Fibroblast of upper back skin (primary cell): ENCODE measurements at places on chromosomes 16 and 17.

- DNase-seq: no peak
Observed at GRCh38 chr17:61511480-61512182, 59.4 kb downstream of the TBX4 start.

- DNase-seq: no peak
Observed at GRCh38 chr16:88022076-88023042, 71.1 kb downstream of the BANP start.

GRCh38 chr17:32335046-32335445, 6.9 kb downstream of the C17orf75 start:
- no peak for DNase-seq

DNA sequence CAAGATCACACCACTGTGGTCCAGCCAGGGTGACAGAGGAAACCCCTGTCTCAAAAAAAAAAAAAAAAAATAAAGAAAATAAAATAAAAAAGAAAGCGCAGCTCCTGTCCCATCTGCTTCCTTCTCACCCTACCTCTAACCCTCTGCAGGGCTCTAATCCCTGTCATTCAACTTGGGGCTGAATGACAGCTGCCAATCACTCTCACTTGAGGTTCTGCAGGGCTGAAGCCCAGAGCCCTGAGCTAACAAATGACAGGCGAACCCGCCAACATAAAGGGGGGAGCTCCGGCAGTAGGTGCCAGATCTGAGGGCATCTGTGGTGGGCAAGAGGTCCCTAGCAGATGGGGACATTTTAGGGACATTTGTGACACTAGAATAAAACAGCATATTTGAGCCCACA, 44.3 kb downstream of the ENGASE start:
- no peak for DNase-seq

GRCh38 chr16:18942061-18942460, 15.9 kb upstream of the SMG1 start:
- no peak for DNase-seq

DNA sequence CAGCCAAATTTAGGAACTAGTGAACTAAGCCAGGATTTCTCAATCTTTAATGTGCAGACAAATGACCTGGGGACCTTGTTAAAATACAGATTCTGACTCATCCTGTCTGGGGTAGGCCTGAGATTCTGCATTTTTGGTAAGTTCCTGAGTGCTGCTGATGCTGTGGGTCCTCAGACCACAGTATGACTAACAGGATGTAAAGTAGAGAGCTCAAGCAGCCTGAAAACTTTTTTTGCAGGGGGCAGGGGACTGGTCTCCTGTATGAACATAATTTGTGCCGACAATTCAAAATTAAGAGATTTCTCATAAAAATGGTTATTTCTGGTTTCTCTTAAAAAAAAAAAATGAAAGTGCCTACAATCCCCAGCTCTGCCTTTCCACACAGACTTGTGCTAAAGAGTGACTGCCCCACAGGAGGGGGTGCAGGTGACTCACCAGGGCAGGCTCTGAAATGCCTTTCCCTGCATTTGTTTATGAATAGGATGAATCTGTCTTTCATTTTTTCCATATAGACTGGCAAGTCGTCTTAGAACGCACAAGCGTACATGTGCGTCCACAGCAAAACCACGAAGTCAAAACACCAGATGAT, 271.5 kb downstream of the PHKB start:
- DNase-seq: peak; percentile 98

- no peak for DNase-seq
Observed at GRCh38 chr17:52666264-52666663, 507.8 kb upstream of the CA10 start.

DNA sequence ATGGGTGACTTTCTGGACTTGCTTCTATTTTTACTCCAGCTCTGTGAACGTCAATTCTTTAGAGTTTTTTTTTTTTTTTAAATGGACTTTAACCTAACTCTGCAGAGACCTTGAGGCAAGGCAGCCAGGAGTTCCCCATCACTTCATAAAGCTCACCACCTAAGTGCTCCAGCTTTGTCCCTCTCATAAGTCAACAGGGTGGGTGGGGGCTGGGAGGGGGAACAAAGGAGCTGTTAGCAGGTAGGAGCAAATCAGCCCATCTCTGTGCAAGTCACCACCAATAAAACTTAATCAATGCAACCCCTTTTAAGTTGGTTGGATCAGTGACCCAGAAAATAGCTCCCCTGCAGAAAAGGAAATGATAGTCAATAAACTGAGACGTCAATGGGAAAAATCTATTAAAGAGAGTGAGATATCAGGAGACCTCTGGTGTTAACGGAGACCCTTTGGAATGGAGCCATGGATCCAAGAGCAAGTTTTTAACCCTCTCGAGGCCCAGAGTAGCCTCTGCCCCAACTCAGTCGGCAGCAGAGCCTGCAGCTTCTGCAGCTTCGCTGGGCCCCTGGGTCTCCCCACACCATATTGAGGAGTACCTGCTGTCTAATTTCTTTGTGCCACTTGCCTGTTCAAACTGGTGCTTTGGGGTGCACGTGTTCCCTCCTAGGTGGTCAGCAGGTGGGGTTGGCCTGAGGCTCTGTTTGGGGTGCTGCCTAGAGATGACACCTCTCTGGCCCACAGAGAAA, 27.6 kb upstream of the ETV4 start:
- no peak for DNase-seq

GRCh38 chr16:56961386-56961785, 364 bp upstream of the CETP start:
- no peak for DNase-seq

DNA sequence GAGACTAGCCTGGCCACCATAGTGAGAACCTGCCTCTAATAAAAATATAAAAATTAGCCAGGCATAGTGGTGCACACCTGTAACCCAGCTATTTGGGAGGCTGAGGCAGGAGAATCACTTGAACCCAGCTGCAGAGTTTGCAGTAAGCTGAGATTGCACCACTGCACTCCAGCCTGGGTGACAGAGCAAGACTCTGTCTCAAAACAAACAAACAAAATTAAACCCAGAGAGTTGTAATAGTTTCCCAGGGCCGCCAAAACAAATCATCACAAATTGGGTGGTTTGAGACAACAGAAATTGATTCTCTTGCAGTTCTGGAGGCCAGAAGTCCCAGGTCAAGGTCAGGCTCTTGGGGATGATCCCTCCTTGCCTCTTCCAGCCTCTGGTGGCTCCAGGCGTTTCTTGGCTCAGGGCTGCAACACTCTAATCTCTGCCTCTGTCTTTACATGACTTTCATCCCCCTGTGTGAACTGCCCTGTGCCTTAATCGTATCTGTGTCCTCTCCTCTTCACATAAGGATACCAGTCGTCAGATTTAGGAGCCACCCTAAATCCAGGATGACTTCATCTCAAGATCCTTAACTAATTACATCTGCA, 100.3 kb upstream of the NOL11 start:
- no peak for DNase-seq

DNA sequence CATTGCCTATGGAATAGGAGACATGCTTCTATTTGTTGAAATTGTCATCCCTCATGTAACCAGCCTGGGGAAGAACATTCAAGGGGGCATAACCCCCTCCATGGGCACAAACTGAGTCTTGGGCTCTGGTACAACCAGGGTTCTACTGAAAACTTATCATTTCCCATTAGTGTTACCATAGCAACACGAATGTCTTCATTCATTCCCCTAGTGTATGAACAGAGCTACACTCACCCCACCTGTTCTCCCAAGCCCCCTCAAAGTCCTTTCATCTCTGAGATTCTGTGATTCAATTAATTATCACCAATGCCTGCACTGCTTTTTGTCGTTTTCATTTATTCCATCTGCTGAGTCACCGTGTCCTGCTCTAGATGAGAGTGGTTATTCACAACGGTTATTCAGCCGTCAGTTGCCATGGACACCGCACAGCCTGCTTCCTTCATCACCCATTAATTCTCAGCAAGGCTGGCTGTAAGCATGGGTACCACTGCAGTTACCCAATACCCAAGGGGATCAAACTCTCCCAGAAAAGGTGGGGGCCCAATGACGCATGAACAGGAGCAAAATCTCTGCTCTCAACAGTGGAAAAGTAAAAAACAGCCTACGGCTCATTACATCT, 1.6 kb upstream of the GAST start:
- DNase-seq: peak; percentile 54

DNA sequence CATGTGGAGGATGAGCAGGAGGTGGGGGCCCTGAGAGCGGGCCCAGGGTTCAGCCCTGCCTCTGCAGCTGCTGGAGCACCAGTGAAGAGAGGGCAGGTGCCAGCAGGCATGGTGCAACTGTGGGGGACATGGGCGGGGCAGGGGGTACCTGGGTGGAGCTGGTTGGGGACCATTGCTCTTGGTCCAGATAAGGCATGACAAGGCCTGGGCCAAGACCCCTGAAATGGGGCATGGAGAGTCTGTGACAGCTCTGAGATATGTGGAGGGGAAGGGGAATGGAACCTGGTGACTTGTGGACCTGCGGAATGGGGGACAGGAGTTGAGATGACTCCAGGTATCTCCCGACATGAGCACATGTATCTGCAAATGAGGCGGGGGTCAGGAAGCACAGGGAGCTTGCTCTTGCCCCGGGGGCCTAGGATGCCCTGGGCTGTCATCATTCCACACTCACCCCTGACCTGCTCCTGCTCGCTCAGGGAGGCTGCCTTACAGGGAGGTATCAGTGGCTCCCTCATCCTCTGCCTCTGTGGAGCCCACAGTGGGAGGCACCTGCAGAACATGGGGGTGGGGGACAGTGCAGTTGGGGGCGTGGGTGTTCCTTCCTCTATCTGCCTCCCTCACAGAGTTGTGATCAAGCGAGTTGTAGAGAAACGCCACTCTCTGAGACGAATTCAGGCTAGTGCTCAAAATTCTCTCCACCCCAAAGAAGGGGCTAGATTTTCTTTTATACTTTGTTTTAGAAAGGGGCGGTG, 40.2 kb downstream of the TMEM235 start:
- DNase-seq: no peak

DNA sequence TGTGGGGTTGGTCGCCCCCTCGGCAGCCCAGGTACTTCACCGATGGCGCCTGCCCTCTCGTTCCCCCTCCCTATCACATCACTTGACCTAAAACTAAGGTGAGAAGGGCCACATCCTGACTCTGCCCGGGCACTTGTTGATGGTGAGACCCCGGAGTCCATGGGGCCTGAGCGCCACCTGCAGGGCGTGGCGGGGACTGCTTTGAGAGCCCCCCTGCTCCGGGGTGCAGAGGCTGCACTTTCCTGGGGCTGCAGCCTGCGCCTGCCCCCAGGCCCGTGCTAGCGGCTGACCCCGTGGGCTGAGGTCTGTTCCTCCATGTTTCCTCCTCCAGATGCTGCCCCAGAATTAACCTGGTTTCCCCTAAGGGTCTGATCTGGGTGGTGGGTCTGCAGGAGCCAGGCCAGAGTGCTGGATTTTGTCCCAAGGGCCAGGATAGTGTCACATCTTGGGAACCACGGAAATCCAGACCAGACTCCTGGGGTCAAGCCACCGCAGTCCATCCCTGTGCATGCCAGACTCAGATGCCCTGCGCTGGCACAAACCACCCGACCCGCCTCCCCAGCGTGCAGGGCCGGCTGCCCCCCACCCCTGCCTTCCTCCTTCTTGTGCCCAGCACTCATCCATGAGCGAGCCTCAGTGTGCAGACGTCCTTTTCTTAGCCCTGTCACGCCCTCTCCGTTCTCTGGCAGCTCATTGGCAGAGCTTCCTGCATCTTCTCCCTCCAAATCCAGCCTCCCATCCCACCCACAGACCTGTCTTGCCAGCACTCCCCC, 2.7 kb downstream of the NDUFAF8 start:
- DNase-seq: peak; percentile 29

GRCh38 chr16:74901606-74902005, 83.3 kb downstream of the WDR59 start:
- DNase-seq: no peak

- DNase-seq: no peak
Observed at GRCh38 chr16:87954361-87954760, 3.1 kb downstream of the BANP start.

DNA sequence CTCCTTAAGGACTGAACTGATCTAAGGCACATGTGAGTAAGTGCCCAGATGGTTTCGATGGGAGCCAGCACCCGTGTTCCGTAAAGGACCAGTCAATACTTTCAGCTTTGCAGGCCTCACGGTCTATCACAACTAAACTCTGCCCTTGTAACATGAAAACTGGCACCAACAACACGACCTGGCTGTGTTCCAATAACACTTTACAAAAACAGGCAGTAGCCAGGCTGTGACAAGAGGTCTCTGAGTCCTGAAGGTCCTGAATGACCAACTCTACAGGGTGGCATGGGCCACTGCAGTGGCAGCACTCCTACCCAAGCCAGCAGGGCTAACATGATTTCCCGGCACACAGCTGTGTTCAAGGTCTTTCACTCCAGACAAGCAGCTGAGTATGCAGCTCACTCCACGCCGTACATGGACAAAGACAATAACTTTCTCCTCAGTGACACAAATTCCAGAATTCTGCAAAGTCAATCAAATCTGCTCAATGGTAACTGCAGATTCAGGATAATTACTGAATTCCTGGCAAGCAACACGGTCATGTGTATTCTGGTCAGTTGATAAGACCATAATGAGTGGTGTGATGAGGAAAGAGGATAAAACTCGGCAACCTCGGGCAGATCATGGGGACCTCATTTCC, 15.3 kb downstream of the NPLOC4 start:
- no peak for DNase-seq

GRCh38 chr16:17360693-17361122, 110.1 kb downstream of the XYLT1 start:
- no peak for DNase-seq

GRCh38 chr17:50949128-50949988, 83.2 kb upstream of the TOB1 start:
- no peak for DNase-seq

DNA sequence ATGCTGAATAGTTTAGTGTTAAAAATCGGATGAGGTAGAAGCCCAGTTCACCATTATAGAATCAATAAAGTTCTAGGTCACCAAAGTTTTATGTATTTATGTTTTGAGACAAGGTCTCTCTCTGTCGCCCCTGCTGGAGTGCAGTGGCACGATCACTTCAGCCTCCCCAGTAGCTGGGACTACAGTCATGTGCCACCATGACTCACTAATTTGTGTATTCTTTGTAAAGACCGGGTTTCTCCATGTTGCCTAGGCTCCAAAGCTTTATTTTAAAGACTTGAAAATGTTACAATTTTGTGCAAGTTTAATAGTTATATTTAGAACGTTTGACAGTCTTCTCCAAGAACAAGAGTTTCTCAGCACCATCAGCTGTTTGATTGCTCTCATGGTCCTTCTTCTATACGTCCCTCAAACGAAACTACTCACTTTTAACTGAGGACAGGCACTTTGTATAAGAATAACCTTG, 32.1 kb downstream of the NDE1 start:
- peak; percentile 56 for DNase-seq
